ENCODE measurements at places on chromosomes 6 and 20. TPM values are rescaled to one million over a fixed set of nuclear protein-coding genes. Genes with fewer than 3 reads are reported as not detected.

DNA sequence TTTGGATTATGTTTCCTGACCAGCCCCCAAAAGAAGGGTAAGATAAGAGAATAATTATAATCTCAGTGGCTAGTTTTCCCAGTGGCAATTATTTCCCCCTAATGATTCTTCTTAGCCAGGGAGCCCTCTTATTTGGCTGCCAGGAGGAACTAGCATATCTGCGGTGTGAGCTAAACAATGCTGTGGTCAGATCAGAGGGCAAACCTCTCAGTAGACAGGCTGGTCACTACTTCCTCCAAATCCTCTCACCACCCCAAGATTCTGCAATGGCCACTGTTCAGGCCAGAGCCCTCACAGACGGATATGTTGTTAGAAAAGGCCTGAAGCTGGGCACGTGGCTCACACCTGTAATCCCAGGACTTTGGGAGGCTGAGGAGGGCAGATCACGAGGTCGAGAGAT is 273.4 kb upstream of the SASH1 start:
- no peak for DNase-seq

- peak; percentile 97 for DNase-seq
Observed at GRCh38 chr20:63740627-63741353, 1.2 kb downstream of the SLC2A4RG start.

DNA sequence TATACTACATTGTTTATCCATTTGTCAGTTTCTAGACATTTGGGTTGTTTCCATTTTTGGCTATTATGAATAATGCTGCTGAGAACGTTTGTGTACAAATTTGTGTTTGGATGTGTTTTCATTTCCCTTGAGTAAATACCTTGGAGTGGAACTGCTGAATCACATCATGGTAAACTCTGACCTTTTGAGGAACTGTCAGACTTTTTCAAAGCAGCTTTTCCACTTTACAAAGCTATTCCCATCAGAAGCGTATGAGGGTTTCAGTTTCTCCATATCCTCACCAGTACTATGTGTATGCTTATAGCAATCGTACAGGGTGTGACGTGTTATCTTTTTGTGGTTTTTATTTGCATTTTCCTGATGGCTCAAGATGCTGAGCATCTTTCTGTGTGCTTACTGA is 103.7 kb downstream of the MYO6 start:
- no peak for DNase-seq

DNA sequence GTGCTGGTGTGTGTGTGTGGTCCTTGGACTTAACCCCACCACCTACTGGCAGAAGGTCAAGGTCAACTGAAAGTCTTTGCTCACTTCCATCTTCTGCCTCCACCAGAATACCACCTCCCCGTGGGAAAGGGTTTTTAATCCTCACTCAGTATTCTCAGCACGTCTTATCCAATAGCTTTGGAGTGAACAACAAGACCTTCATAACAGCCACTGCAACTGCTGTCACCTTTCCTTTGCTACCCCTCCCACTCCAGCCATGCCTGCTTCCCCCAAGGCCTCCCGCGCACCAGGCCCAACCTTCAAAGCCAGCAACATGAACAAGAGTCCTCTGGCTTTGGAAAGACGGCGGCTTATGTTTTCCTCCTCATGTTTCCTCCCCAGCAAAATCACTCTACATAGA is 787 bp upstream of the BTN2A2 start:
- no peak for DNase-seq

DNA sequence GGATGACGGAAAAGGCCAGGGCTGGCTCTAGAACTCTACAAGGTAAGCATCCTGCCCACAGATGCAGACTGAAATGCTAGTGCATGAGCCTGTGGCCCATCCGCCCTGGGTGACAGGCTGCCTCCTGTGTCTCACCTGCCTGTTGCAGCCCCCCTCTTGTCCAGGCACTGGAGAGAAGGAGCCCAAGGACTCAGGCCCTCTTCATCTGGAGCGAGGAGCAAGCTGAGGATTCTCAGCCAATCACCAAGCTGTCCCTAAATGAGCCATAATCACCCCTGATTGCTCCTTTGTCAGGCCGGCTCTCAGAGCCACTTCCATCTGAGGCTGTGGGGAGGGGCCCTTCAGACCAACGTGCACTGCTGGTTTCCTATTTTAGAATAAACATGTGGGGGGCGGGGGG is 10.0 kb upstream of the SLC32A1 start:
- no peak for DNase-seq

DNA sequence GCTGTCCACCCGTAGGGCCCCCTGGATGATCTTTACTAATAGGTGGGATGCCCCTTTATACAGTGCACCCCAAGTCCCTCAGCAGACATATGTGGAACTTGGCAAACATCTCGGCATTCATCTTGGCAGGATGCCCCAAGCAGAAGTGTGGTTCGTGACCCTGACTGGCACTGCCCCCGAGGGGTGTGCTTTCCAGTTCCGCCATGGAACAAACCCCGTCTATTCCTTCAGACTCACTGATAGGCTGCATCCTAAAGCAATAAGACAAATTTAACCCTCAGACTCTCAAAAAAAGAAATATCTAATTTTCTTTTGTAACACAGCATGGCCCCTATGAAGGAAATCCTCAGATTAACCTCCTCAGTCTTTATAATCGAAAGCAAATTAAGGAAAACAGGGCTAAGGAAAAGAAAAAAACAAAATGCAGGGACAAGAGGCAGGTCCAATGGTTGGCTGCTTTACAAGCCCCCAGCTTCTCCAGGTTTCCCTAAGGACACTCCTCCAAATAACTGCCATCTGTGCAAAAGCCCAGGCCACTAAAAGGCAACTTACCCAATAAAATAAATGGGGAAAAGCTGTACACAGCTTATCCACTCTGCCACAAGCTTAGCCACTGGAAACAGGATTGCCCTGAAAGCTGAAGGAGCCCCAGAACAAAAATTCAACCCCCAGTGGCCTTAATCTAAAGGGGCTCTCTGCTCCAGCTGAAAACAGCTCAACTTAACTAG is 30.5 kb upstream of the RIPK1 start:
- no peak for DNase-seq

GRCh38 chr20:32193996-32194395 is 13.5 kb downstream of the PLAGL2 start:
- DNase-seq, result peak; percentile 26

- DNase-seq, result no peak
Observed at GRCh38 chr6:161056451-161056850, 64.9 kb downstream of the MAP3K4 start.

DNA sequence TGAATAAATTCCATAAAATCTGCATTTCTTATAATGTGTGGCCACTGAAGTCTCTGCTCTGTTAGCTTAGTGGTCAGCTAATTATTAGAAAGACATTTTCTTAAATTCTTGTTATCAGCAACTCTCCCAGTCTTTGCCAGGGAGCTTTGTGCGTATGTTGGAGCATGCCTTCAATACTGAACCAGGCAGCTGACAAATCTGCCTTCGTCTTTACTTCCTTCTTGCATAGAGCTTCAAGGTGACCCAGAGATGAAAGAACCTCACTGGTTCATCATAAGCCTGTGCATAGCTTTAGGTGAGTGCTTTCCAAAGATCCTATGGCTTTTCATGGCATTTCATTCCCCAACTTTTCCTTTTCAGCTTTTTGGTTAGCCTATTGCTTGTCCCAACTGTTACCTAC is 43.0 kb upstream of the NELFCD start:
- DNase-seq, result no peak

The CDH4 gene
- not detected for total RNA-seq

GRCh38 chr20:1242530-1242929 is 16.7 kb downstream of the RAD21L1 start:
- no peak for DNase-seq

The BPIFB1 gene
- not detected for total RNA-seq

DNA sequence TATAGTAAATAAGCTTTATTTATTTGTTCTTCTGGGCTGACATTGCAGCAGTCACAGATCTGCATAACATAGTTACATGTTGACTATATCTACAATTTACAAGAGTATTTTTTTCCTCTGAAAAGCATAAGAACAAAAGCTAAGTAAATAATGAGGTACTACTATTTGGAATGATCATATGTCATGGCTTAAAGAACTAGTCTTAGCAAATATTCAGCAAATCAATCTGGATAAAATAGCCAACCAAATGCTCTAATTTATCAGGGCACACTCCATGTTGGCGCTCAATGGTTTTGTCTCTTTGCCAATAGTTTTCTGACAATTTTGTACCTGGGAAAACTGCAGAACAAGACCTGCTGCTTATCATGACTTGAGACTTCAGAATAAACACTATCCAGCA is 233.4 kb upstream of the RIN2 start:
- DNase-seq, result no peak

GRCh38 chr6:31663126-31663960 is 1.5 kb downstream of the GPANK1 start:
- no peak for DNase-seq

All from mesenteric fat pad (tissue), 1 donor.